ENCODE measurements at places on chromosomes 11 and 22. TPM values are rescaled to one million over a fixed set of nuclear protein-coding genes. Genes with fewer than 3 reads are reported as not detected.

Gene ART5
- polyA plus RNA-seq = 3.2 TPM

GRCh38 chr11:16180868-16181267 is 175.5 kb downstream of the SOX6 start:
- no peak for DNase-seq

Gene CDKN1C
- polyA plus RNA-seq = 131 TPM

GRCh38 chr11:3155691-3156258 is 9.3 kb downstream of the OSBPL5 start:
- no peak for DNase-seq

Gene ROBO4
- 19.3 TPM for polyA plus RNA-seq

DNA sequence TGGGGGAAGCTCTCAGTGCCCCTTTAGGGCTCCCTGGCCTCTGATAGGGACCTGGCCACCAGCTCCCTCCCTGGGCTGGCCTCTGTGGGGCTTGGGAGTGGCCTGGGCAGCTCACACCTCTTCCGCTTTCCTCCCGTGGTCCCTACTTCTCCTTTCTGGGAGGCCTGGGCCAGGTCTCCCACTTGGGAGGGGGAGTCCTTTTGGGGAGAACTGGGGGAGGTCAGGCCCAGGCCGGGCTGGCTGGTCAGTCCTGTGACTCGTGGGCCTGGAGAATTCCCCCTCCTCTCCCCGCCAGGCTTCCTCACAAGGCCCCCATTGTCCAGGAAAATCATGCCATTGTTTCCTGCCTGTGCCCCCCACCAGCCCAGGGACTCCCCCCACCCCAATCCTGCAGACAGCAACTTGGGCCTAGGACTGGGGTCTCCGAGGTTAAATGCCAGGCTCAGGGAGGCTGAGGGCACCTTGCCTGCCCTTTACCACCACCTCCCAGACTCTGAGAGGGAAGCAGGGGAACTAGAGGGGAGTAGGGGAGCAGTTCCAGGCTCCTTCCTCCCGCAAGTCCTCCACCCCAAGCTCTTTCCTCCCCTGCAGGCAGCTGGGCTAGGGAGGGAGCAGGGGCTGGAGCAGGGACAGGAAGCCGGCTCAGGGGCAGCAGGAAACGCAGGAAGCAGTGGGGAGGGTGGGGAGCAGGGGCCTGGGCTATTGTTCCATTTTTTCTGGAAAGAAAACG is 2.8 kb downstream of the MAP3K11 start:
- no peak for DNase-seq
